ENCODE measurements at places on chromosomes 5 and 9.

GRCh38 chr9:3528451-3528850 lies 2.6 kb upstream of the RFX3 start:
- no peak for DNase-seq

GRCh38 chr5:141623186-141623585 lies 4.4 kb upstream of the DIAPH1 start:
- DNase-seq: no peak

DNA sequence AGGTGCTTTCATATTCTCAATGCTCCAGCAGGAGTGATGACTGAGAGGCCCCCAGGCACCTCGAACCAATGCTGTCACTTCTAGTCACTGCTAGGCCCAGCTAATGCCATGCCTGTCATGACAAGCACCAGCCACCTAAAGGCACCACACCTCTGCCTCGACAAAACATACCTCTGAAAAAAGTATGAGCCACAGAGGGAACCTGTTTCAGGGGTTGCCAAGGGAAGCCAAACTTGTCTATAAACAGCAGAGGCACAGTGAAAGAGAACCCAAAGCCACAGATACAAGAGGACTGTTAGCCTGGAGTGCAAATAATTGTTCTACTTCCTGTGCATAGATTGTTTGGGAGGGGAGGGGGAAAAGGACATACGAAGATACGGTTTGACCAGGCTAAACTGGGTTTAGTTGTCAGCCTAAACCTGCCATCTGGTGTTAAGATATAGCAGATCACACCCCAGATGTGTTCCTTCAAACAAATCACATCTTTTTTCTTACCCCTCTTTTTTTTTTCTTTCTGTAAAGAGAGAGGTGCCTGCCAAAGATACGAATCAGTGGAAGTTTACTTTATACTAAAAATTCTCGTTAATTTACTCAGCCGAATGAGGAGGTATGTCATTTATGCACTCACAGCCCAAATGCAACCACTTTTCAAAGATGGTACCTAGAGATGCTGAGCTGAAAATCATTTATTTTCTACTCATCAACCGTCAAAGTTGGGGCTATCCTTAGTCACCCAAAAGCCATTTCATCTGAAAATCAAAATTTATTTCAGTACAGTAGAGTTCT lies 45.7 kb downstream of the BNC2 start:
- no peak for DNase-seq

- no peak for DNase-seq
Observed at GRCh38 chr9:124790801-124791505, 14.0 kb downstream of the OLFML2A start.

DNA sequence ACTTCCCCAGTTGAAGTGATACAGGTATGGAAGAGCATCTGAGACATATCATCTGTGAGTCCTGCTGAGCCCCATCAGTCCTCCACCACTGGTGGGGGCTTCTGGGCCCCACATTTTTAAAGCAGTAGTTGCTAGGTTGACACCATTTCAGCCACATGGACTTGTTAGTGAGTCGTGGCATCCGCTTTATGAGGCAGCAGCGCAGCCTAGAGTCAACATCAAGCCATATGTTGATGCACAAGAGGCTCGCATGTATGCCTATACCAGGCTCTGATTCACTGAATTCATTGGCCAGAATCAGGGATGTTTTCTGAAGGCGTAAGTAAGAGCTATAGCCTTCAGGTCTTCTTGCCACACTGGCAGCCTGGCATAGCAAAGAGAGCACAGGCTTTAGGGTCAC lies 26.8 kb downstream of the ZNF346 start:
- no peak for DNase-seq

DNA sequence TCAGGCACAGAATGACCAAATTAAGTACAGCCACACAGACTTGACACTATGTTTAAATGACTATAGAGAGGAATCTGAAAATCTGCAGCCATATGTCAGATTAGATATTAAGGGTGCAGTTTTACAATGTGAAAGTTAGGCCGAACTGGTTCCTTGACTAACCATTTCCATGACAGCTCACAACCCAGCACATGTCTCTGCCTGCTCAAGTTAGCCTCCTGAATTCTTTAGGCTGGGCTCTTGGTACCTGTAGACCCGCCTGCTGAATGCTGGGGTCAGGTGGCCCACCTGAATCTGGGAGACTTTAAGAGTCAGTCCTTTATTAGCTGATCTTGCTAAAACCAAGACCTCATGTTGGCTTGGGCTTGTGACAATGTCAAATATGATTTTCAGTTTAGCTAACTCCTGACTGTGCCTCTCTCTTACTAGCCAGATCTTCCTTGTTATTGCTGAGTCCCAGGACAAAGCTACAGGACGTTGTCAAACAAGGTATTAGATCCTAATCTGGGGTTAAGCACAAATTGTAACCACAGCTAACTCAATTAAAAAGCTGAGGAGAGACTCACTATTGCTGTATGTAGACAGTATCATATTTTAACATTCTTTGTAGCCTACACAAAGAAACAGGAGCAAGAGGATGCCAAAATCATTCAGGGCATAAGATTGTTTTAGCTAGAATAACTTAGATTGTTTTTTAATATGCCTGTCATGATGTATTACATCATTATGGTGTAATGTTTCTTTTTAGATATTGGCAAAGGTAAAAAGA lies 490.9 kb downstream of the SEMA5A start:
- no peak for DNase-seq

DNA sequence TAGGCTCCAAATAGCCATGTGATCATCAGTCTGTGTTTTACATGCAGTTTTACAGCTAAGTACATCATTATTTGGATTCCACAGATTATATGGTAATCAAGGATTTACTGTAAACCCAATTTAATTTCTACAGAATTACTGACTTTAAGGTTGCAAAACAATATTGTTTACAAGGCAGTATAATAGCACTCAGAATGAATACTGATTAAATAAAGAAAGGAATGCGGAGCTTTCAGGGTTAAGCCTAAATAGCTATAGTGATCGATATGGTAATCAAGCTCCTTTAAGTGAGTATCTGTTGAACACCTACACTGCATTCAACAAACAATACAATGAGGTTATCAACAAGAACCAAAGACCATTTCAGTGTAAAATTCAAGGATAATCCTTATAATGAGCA lies 64.3 kb downstream of the DMAC1 start:
- DNase-seq: no peak

- peak; percentile 27 for DNase-seq
Observed at GRCh38 chr5:150000990-150001659, 586 bp downstream of the HMGXB3 start.

- peak; percentile 12 for DNase-seq
Observed at GRCh38 chr9:20209391-20210340, 412.6 kb downstream of the MLLT3 start.

DNA sequence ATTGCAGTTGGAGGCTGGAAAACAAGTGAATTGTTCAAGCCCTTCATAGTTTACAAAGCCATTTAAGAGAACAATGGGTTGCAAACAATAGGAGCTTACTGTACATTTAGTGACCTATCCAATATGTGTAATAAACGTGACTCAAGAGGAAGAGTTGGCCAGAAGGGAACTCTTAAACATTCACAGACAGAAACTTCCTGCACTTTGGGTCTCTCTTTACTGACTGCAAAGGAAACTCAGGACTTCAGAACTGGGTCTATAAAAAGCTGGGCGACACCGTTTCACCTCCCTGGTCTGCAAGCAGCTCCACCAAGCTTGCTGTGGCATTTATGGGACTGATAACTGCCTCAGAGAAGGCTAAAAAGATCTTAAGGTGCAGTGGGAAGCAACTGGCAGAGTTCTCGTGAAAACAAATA lies 48.7 kb upstream of the SPATA31D4 start:
- DNase-seq: no peak

DNA sequence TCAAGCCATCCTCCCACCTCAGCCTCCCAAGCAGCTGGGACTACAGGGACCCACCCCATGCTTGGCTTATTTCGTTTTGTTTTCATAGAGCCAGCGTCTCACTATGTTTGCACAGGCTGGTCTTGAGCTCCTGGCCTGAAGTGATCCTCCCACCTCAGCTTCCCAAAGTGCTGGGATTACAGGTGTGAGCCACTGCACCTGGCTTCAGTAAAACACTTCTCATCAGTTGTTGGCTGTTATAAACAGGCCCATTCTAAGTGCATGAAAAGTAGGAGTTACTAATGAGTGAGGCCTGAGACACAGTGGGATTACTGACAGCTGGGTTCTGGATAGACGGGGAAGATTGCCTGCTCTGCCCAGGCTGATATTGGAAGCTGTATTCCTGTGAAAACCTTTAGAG lies 3.5 kb downstream of the CRB2 start:
- DNase-seq: no peak

DNA sequence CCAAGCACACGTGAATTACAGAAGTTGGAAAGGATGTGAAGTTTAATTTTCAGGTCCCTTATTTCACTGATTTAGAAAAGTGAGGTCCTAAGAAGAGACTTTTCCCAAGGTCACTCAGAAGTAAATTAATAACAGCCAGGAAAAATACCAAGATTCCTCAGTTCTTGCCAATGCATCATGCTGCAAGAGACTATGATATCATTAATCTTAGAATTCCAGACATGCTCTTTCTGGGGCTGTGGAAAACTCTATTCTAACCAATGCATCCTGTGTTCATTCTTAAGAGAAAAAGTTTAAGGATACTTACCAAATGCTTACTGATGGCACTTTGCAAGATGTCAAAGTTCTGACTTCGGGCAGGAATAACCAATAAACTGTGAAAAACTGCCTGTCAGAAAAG lies 42.8 kb downstream of the TEX10 start:
- DNase-seq: no peak

GRCh38 chr5:133147411-133147810 lies 95.6 kb downstream of the HSPA4 start:
- no peak for DNase-seq

DNA sequence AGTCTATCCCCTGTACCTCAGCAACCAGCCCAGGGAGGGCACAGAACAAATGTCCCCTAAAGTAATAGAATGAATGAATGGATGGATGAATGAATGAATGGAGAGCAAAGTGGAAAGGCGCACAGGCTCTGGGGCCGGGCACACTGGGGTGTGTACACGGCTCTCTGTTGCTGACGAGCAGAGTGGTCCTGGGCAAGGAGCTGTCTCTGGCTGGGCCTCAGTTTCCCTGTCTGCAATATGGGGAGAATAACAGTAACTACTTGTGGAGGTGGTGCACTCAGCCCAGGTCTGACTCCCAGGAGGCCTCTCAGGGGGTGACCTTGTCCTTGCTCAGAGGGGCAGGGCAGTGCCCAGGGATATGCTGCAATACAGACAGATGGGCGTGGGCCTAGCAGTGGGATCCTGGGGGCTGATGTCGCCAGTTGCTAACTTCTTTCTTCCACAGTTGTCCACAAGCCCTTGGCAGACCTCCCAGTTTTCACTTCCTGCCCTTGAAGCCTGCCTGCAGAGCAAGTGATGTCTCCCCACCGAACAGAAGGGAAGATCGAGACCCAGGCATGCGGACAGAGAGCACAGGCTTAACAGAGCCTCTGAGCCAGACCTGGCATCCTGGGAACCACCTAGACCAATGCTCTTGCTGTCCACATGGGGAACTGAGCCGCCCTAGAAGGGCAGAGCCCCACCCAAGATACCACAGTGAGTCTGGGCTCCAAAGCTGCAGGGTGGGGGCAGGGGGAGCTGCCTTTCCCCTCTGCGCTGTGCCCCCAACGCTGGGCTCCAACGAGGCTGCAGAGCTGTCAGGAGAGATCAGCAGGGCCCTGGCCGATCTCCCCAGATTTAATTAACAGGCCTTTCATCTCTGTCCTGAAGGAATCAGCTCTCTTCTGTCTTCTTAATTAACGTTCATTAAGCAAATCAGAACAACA lies 13.6 kb upstream of the LAMC3 start:
- DNase-seq: no peak

DNA sequence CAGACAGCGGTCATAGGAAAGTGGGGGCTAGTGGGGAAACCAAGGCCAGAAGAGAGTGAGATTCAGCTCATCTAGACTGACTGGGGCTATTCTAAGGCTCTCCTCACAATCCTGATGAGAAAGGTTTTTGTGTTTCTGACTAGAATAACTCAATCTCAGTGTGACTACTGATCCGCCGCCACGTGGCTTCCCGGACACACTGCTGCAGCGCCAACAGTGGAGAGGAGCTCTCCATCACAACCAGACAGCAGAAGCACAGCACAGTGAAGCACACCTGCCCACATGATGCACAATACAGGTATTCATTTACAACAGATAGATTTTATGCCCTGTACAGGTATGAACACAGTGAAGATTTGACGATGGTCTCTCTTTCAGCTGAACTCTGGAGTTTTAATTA lies 25.4 kb downstream of the NREP start:
- no peak for DNase-seq
